ENCODE measurements at places on chromosomes 1 and 21.

DNA sequence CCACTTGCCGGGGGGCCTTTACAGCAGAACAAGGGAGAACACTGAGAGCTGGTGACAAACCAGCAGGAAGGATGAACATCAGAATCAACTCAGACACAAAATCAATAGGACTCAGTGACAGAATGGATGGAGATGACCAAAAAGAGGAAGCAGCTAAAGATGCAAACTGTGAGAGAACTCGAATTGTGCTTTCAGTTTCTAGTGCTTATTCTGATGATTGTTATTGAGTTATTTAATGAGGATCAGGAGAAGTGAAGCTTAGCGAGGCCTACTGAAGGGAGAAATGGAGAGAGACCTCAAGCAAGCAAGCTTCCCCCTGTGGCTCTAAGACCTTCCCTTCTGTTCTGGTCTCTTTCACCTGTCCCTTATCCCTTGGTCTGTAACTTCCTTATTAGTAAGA is 30.3 kb upstream of the TMEM125 start:
- DNase-seq, result no peak

DNA sequence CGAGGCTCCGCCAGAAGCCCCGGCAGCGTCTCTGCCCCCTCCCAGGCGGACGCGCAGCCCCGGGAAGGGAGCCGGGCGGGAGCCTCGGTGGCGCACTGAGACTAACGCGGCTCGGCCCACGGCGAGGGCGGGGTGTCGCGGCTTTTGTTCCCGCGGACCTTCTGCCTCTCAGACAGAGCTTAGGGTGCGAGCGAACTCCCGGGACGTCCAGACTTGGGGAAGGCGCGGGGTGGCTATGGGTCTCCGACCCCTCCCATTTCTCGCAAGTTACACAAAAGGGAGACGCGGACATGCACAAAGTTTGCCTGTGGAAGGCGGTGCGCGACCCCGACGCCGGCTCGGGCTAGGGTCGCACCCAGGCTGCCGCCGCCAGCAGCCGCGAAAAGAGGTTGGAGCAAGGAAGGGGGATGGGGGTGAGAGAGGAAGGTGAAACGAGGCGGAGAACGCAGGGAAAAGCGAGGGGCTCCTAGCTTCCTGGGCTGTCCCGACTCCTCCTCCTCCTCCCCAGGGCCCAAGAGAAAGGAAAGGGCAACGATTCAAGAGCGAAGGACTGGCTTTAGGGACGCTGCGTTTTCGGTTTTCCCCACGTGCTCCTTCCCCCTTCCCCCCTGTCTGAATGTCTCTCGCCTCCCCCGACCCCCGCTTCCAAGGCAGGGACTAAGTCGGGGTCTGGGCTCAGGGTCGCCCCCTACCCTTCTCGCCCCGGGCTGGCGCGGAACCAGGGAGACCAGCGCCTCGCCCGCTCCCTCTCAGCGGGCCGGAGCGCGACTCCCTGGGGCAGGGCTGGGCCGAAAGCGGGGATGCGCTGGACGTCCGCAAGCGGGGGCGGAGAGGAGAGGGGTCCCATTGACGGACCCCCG is 729 bp downstream of the APP start:
- DNase-seq, result peak; percentile 77

DNA sequence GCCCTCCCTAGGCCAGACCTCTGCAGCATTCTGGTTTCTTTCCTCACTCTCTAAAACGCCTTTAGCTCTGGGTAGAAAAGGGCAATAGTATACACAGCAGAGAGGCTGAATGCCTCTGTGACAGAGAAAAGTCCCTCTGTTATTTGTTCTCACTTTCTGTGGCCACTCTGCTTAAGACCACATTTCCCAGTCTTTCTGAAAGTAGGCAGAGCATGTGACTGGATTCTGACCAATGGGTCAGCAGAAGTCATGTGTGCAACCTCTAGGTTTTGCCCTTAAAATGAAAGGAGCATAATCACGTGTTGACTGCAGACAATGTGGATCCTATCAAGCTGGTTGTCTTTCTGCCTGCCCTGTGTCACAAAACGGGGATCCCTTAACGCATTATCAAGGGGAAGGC is 79.7 kb upstream of the MARK1 start:
- no peak for DNase-seq

- no peak for DNase-seq
Observed at GRCh38 chr1:75053207-75053606, 81.0 kb upstream of the LHX8 start.

DNA sequence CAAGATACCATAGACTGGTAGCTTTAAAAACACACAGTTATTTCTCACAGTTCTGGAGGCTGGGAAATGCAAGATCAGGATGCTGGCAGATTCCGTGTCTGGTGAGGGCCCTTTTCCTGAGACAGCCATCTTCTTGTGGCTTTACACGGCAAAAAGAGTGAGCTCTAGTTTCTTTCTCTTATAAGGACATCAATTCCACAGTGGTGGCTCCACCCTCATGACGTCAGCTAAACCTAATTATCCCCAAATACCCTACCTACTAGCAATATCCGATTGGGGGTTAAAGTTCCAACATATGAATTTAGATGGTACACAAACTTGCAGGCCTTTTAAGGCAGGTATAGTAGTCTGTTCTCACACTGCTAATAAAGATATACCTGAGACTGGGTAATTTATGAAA is 77.7 kb downstream of the PRRX1 start:
- DNase-seq, result no peak

DNA sequence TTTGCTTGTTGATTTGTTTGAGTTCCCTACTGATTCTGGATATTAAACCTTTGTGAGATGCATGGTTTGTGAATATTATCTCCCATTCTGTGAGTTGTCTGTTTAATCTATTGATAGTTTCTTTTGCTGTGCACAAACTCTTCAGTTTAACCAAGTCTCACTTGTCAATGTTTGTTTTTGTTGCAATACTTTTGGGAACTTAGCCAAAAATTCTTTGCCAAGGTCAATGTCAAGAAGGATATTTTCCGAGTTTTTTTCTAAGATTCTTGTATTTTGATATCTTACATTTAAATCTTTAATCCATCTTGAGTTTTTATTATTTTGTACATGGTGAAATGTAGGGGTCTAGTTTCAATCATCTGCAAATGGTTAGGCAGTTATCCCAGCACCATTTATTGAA is 1230.7 kb upstream of the NCAM2 start:
- no peak for DNase-seq

GRCh38 chr1:154422521-154422920 is 17.4 kb downstream of the IL6R start:
- no peak for DNase-seq

DNA sequence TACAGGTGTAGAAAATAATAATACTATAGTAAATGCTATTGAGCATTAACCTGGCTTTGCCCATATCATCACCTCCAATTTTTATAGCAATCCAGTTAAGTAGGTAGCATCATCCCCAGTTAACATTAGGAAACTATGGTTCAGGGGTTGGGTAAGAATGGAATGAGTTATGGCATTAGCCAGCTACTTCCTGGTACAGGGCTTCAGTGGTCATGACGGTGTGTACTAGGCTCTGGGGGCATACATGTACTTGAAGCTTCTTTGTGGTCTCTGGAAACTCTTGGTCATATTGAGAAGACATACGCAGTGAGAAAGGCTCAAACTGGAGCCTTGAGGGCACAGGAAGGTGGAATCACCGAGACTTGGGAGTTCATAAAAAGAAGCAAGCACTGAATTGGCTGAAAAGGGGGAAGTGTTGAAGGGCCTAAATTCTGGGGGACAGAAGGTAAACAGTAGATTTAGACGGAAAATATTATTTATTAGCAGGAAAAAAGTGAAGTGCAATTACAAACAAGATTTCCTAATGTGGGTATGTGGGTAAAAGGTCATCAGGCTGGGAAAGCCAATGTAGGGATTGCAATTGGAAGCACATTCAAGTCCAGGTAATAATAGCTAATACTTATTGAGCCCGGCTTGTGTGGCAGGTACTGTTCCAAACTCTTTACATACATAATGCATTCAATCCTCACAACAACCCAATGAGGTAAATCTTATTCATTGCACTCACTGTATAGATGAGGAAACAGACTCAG is 114.2 kb upstream of the ATP1A1 start:
- DNase-seq, result no peak

- DNase-seq, result no peak
Observed at GRCh38 chr1:225973158-225973557, 26.0 kb downstream of the SDE2 start.

DNA sequence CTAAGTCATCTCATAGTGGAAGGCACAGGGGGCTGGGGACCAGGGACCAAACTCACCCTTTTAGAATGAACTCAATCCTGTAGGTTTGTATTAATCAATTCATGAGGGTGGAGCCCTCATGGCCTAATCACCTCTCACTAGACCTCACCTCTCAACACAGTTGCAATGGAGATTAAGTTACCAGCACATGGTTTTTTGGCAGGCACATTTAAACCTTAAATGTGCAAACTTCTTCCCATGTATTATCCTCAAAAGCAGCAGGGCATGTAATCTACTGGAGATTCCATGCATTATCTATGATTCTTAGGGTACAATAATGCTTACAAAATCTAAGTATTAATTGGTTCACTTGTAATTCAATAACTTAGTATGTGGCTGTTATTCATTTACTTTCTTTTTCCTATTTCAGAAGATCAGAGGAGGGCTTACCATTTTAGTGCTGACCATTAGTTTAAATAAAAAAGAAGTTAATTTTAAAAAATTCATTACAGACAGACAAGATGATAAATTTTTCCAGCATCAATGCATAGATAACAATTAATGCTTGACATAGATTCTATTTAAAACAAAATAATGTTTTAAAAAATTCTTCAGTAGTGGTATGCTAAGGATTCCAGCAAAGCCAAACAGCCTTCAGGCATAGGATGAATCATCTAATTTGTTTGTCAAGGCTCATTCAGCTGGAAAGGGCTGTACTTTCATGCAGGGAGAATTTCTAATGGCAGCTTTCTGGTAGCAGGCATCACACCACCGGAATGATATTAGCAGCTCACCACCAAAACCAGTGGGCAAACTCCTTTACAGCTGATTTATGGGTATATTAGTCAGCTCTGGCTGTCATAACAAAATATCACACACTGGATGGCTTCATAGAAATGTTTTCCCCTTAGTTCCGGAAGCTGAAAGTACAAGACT is 124.6 kb upstream of the ZNF648 start:
- DNase-seq, result peak; percentile 84

DNA sequence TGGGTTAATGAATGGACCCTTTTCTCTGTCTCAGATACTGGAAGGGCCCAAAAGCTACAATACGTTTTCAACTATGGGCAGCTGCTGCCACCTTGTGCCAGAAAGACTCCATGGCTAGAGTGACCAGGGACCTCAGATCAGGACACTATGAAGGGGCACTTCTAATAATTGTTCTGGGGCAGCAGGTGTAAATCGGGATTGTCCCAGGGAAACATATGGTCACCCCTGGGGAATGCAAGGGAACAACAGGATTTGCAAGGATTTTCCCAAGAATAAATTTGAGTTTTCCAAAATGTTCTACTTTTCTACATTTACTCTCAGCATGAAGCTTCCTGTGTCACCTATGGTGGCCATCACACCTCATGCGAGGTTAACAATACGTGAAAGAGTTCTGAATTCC is 12.0 kb upstream of the FCAMR start:
- DNase-seq, result peak; percentile 80

DNA sequence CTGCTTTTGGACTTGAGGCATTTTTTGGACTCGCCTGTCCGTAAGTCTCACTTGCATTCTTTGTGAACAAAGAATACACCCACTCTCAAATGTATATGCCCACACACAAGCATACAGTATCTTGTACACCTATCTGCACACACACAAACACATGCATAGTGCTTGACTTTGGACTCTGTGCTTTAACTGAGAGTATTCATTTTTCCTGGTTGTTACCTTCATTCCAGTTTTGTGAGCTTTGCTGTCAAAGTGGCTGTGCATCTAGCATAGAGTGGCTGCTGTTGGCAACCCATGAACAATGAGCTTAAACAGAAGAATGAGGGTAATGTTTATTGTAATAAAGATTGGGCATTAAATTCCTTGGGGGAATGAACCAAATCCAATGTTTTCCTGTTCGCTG is 199.0 kb downstream of the PDE4B start:
- DNase-seq, result no peak

DNA sequence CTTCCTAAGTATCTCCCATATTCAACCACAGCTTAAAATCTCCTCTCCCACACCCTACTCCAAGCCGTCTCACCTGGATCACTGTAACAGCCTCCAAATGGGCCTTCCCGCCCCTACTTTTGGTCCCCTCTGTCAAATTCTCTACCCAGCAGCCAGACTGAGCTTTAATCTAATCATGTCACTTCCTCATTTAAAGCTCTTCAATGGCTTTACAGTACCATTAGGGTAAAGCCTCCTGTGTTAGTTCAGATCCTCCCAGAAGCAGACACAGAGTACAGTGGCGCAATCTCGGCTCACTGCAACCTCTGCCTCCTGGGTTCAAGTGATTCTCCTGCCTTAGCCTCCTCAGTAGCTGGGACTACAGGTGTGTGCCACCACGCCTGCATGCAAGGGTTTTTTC is 46.8 kb upstream of the PSEN2 start:
- DNase-seq, result no peak

DNA sequence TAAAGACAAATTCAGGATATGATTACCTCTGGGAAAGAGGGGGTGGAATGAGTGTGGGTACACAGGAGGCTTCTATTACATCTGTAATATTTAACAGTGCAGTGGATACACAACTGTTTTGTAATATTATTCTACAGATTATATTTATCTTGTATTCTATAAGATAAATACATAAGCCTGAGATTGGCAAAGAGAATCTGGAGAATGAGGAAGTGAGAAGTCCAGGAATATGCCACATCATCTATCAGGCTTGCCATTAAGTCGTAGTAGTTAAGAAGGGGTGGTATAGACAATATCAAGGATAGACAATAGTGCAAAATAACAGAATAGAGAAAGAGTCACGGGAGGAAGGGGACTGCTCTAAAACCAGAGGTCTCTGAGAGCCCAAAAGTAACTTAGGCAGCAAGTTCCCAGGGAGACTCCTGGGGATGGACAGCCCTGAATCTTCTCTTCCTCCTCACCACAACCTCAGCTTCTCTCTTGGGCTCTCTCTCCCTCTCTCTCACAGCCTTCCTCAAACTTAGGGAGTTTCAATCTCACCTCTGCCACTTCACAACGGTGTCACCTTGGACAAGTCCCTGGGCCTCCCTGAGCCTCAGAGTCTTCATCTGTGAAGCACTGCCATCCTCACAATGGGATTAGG is 14.0 kb upstream of the PTAFR start:
- DNase-seq, result no peak

GRCh38 chr21:27036736-27037301 is 69.9 kb upstream of the ADAMTS5 start:
- no peak for DNase-seq

- no peak for DNase-seq
Observed at GRCh38 chr1:235865565-235866204, 1.0 kb downstream of the LYST start.
